Neural crest cell (in vitro differentiated cells): ENCODE measurements at places on chromosomes 2 and 18.

DNA sequence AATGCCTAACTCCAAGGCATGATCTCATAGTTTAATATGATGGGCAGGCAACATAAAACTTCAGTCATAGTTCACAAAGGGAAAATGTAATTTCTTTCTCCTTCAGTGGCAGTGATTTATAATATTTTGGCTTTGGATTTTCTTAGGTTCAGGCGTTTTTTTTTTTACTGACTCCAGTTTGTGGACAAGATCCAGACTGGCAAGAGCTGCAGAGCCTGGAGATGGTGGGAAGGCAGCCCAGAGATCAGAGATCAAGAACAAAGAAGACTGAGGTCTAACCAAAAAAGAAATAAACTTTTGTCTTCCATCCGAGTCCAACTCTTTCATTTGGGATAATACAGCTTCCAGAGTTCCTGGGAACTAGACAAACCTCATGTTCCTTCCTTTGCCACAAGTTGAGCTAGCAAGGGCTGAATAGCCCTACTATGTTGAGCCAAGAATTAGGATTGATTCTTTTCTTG is 215.3 kb upstream of the SETBP1 start:
- no peak for DNase-seq
- H3K4me1 ChIP-seq: peaks cover 47% of the 10 kb centered on the region
- no peak overlapping the region for H3K4me3 ChIP-seq

- H3K27me3 ChIP-seq: peaks cover 15% of the 10 kb centered on the region
- no peak overlapping the region for H3K27ac ChIP-seq
- peak; percentile 4 for DNase-seq
- no peaks in the 10 kb centered on the region for H3K36me3 ChIP-seq
Observed at GRCh38 chr18:5298156-5298852, 2.8 kb upstream of the ZBTB14 start.

- H3K4me3 ChIP-seq: no peak overlapping the region
- H3K27me3 ChIP-seq: no peaks in the 10 kb centered on the region
- peaks cover 5% of the 10 kb centered on the region for H3K4me1 ChIP-seq
- no peak for DNase-seq
Observed at GRCh38 chr2:64586883-64587481, 62.9 kb downstream of the AFTPH start.

DNA sequence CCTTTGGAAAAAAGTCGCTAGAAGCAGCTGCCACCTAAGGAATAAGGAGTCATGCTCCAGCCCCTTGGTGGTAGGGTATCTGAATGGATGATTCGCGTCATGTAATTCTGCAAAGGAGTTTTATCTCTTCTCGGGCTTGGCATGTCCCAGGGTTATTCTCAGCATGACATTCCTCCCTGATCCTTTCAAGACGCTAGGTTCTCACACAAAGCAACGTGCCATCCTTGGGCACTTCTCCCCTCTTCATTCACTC is 355.6 kb downstream of the MYCN start:
- no peak overlapping the region for H3K4me3 ChIP-seq
- no peaks in the 10 kb centered on the region for H3K27me3 ChIP-seq
- peaks cover 22% of the 10 kb centered on the region for H3K4me1 ChIP-seq
- DNase-seq: no peak
- no peaks in the 10 kb centered on the region for H3K36me3 ChIP-seq
- H3K27ac ChIP-seq: no peak overlapping the region

GRCh38 chr2:46849721-46850556 is 65.7 kb downstream of the MCFD2 start:
- H3K36me3 ChIP-seq: no peaks in the 10 kb centered on the region
- no peak for DNase-seq
- peaks cover 22% of the 10 kb centered on the region for H3K4me1 ChIP-seq
- no peak overlapping the region for H3K27ac ChIP-seq
- no peaks in the 10 kb centered on the region for H3K27me3 ChIP-seq

- H3K27ac ChIP-seq: no peak overlapping the region
- no peak overlapping the region for H3K4me3 ChIP-seq
- H3K27me3 ChIP-seq: no peaks in the 10 kb centered on the region
- no peak for DNase-seq
Observed at GRCh38 chr18:24491927-24492834, 31.7 kb downstream of the HRH4 start.
